ENCODE measurements at places on chromosomes 2 and 18. TPM values are rescaled to one million over a fixed set of nuclear protein-coding genes. Genes with fewer than 3 reads are reported as not detected.

UGT1A9 gene
- 14.3 TPM for total RNA-seq

SERPINB10 gene
- total RNA-seq, result not detected

- H3K27me3 ChIP-seq, result no peaks in the 10 kb centered on the region
- no peak overlapping the region for H3K27ac ChIP-seq
- DNase-seq, result no peak
- H3K4me3 ChIP-seq, result no peak overlapping the region
- H3K4me1 ChIP-seq, result peaks cover 2% of the 10 kb centered on the region
Measured at GRCh38 chr2:238095143-238095542, 5.0 kb upstream of the ESPNL start.

DNA sequence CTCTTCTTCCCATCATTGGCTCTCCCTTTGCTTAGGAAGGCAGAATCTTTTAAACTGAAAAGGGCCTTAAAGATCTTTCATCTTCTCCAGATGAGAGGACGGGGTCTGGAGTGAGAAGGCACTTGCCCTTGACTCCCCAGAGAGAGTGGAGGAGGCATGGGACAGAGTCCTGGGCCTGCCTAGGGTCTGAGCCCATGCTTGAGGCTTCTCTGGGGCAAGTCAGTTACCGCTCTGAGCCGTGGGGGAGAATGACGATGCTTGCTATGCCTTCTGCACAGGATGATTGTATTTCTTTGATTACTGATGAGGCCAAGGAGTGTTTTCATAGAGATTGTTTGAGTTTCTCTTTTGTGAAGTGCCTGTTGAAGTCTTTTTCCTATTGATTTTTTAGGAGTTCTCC, 921 bp downstream of the PLB1 start:
- H3K4me1 ChIP-seq, result no peaks in the 10 kb centered on the region
- H3K36me3 ChIP-seq, result no peaks in the 10 kb centered on the region
- no peak for DNase-seq
- H3K27me3 ChIP-seq, result peaks cover 3% of the 10 kb centered on the region

DNA sequence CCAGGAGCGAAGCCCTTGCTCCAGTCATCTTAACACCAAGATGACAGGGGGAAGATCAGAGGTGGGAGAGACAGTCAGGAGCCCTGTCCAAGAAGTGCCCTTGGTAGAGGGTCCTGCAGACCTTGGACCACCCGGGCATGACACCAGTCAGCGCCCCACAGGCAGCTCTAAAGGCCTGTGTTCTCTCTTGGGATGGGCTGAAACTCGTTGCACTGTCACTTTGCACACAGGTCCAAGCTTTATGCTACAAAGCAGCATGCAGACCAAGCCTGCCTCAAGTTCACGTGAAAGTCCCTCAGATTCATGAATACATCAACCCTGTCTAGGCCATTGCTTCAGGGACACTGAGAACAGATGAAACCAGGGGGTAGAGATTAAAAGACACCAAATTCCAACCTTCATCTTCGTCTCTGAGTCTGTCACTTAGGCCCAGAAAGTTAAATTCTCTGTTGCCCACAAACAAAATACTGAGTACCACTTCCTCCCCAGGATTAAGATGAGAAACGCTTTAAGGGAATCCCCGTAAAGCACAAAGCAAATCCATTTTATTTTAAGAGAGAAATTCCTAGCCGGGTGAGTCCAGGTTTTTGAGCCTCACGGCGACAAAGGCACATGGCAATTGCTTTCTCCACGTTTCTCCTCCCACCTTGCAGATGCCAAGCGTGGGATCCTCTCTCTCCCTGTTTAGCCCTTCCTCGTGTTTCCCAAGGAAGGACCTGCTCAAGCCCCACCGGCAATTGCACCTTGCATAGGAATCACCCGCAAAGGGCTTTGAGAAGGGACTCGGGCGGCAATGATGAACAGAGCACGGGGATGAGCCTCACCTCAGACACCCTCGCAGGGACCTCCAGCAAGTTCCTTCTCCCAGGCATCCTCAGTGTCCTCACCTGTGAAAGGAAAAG, 75.0 kb upstream of the ID2 start:
- H3K4me1 ChIP-seq, result peaks cover 11% of the 10 kb centered on the region
- no peaks in the 10 kb centered on the region for H3K27me3 ChIP-seq
- DNase-seq, result no peak
- no peak overlapping the region for H3K4me3 ChIP-seq
- H3K27ac ChIP-seq, result no peak overlapping the region

GRCh38 chr2:177585234-177585863, 192.8 kb downstream of the AGPS start:
- DNase-seq, result no peak
- peak overlapping the region; percentile 16 for H3K27ac ChIP-seq
- no peaks in the 10 kb centered on the region for H3K36me3 ChIP-seq
- no peak overlapping the region for H3K4me3 ChIP-seq
- no peaks in the 10 kb centered on the region for H3K4me1 ChIP-seq
- H3K27me3 ChIP-seq, result no peaks in the 10 kb centered on the region

GRCh38 chr2:106054321-106054720, 139.8 kb downstream of the UXS1 start:
- H3K4me3 ChIP-seq, result no peak overlapping the region
- no peak for DNase-seq
- H3K36me3 ChIP-seq, result no peaks in the 10 kb centered on the region
- H3K4me1 ChIP-seq, result no peaks in the 10 kb centered on the region

GRCh38 chr2:218129458-218130135, 3.8 kb downstream of the CXCR2 start:
- no peaks in the 10 kb centered on the region for H3K27me3 ChIP-seq
- no peaks in the 10 kb centered on the region for H3K36me3 ChIP-seq
- no peak for DNase-seq
- H3K4me3 ChIP-seq, result no peak overlapping the region
